Hematopoietic multipotent progenitor cell treated with erythropoietin and hydrocortisone succinate and interleukin-3 and kit ligand, for 4 days (in vitro differentiated cells): ENCODE measurements at places on chromosomes 2 and 18.
A peak's percentile ranks its signal among the peaks of the same experiment; 100 is the strongest.

- no peak for DNase-seq
Observed at GRCh38 chr2:143603035-143603655, 473.9 kb downstream of the ARHGAP15 start.

GRCh38 chr2:219722276-219722879 is 94.9 kb downstream of the SLC4A3 start:
- DNase-seq, result no peak

DNA sequence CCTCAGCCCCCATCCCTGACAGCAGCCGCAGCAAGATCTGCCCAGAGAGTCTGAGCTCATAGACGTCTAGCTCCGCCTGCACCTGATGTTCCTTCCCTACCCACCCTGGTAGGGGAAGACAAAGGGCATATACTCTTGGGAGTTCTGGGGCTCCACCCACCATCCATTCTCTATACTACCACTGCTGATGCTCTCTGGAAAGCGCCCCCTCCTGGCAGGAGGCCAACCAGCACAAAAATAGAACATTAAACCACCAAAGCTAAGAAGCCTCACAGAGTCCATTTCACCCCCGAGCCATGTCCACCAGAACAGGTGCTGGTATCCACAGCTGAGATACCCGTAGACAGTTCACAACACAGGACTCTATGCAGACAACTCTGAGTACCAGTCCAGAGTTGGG is 662.6 kb upstream of the FAM98A start:
- DNase-seq, result no peak

- peak; percentile 13 for DNase-seq
Observed at GRCh38 chr2:144111437-144111836, 408.5 kb downstream of the ZEB2 start.

DNA sequence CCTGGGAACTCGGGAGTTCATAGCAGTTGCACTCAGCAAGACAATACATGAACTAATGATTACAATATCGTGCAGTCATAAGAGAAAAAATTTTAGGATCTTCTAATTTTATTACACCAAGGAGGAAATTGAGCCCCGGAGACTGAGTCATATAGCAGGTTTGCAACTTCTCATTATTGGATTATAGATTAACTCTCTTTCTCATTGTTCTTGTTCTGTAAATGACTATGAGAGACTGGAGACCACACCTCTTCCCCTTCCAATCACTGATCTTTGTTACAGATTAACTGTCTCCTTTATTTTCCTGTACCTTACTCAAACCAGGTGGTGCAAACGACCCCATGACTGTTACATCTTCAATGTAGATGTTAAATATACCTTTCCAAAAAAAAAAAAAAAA is 435.8 kb upstream of the DDX18 start:
- DNase-seq, result no peak

DNA sequence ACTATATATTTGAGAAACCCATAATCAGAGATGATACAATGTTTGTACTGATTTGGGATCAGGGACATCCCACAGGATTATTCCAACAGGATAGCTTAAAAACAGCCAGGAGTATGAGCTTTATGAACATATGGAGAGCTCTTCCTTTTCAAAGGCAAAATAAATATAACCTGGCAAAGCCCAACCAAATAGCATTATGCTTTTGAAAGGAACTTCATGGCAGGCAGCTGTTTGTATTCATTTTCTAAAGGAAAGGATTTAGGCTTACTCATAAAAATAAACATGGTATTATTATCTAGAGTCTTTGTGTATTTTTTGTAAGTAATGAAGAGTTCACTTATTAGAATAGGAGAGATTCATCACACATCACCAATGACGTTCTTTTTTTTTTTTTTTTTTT is 44.4 kb downstream of the CCDC195 start:
- DNase-seq, result no peak

GRCh38 chr18:30432349-30432748 is 610.2 kb downstream of the DSC3 start:
- DNase-seq, result no peak

GRCh38 chr18:63162271-63163014 is 157.1 kb downstream of the BCL2 start:
- no peak for DNase-seq

GRCh38 chr2:122009561-122009960 is 254.1 kb downstream of the TSN start:
- DNase-seq, result no peak

- DNase-seq, result no peak
Observed at GRCh38 chr18:67597759-67598158, 81.2 kb upstream of the DSEL start.

DNA sequence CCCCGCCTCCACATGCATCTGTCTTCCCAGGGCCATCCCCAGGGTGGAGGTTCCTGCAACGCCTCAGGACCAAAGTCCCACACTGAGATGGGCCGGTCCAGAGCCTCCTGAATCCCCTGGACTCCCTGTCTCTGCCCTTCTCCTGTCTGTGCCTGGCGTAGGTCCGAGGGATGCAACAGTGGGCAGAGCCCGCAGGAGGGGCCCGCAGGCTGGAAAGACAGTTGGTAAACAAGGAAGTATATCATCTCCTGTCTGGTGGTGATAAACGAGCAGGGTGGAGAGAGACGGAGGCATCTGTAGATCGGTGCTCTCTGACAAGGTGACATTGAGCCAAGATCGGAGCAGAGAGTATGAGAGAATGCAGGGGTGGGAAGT is 72.6 kb upstream of the RAB6C start:
- peak; percentile 73 for DNase-seq

- no peak for DNase-seq
Observed at GRCh38 chr2:99852956-99853355, 289.4 kb downstream of the AFF3 start.

GRCh38 chr2:12737738-12738485 is 21.2 kb downstream of the TRIB2 start:
- DNase-seq, result no peak

GRCh38 chr2:63926815-63927214 is 85.1 kb downstream of the UGP2 start:
- no peak for DNase-seq

DNA sequence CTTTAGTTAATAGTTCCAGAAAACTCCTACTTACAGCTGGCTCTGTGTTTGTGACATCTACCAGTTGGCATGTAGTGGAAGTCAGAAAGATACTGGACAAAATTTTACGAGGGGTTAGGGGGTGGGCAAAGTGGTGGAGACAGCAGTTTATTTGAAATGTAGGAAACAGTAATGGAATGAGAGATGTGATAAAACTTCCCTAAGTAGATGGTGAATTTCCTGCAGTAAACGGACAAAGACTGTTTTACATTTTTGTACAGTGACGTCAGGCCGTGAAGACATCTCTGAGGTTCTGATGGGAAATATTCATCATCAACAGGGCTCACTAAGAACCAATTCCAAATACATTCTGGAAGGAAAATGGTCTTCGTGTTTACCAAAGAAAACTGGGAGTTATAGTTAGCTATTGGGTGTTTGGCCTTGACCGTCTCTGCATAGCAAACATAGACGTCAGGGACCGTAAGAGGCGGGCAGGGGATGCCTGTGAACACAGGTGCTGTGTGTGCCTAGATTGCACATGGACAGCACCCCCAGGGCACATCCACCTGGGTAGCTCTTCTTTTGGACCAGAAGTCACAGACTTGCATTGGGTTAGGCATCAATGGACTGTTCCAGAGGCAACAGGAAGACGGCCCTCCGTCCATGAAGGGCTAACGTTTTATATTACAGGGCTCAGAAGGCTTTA is 131.5 kb downstream of the ZNF516 start:
- no peak for DNase-seq

- DNase-seq, result peak; percentile 9
Observed at GRCh38 chr18:6941996-6942395, 175.6 kb downstream of the LAMA1 start.

- DNase-seq, result peak; percentile 96
Observed at GRCh38 chr18:13137670-13138419, 80.7 kb upstream of the LDLRAD4 start.

DNA sequence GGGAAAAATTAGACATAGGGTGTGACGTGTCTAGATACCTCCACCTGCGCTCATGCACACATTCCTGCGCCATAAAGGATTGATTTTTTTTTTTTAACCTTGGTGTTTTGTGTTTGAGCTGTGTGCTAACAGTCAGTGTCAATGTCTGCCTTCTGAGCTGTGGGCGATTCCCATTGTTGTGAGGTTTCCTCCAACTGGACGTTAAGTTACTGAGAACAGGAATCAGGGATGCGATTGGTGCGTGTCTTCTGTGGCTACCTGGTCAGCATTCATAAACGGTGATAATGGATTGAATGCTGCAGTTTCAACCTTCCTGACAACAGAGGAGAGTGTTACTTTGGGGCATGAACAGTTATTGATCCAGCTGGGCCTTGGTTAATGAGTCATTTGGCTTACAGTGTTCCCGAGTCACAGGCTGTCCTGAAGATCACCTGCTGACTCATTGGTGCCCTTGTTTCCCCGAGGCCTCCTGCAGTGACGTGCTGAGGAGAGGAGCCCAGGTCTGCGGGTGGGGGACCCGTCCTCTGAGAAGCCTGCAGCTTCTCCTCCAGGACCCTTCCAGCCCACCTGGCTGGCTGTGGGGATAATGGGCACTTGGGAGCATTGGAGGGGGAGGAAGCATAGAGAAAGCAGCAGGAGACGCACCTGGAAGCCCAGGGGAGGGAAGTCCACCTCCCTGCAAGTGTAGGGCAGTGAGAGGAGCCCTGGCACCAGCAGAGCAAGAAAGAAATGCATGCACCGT is 25.8 kb upstream of the CABYR start:
- DNase-seq, result no peak

- no peak for DNase-seq
Observed at GRCh38 chr2:53445383-53446070, 322.1 kb upstream of the CHAC2 start.

DNA sequence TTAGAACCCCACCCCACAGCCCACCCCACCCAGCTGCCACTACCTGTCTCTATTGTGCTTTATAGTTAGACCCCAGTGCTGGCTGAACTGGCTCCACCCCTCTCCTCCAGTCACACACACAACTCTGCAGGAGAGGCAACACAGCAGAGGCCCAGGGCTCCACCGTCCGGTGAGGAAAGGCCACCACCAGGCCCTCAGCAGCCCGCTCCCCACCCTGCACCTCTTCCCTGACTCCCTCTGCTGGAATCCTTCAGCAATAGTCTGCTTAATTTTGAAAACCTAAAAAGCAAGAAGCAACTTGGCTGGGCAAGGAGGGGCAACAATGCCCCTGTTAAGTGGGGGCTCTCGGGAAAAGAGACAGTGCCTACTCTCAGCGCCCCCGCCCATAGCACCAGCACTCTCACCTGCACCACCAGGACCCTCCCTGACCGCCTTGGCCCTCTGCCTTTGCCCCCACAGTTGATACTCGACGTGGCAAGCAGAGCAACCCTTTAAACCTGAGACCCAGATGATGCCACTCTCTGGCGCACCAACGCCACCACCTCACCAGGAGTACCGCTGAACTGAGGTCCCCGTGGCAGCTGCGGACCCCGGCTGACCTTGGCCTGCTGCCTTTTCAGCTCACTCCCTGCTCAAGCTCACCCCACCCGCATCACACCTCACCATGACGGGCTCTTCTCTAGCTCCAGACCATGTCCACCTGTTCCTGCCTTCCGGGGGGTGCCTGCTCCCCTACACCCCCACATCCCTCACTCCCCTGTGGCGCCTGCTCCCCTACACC is 45.7 kb downstream of the NDUFA10 start:
- DNase-seq, result no peak

DNA sequence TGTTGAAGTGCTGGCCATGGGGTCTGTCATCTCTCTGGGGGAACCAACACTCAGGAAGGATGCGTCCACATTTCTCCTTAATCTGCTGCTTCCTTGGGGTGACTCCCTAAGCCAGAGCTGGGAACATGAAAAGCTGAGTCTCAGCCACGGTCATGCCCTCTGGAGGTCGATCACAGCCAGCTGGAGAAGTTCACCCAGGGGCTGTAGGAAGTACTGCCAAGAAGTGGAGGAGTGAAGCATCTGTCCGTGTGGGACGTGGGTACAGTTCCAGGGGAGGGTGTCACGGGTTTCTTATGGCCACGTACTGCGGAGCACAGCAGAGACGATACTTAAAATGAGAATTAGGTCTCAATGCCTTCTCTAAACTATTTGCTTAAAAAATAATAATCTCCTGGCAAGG is 42.4 kb upstream of the IGFBP2 start:
- no peak for DNase-seq

- no peak for DNase-seq
Observed at GRCh38 chr2:240507060-240507777, 50.6 kb downstream of the ANKMY1 start.
